ENCODE measurements at places on chromosomes 7 and 10.

GRCh38 chr7:12377406-12377805 lies 26.3 kb downstream of the VWDE start:
- DNase-seq = no peak

DNA sequence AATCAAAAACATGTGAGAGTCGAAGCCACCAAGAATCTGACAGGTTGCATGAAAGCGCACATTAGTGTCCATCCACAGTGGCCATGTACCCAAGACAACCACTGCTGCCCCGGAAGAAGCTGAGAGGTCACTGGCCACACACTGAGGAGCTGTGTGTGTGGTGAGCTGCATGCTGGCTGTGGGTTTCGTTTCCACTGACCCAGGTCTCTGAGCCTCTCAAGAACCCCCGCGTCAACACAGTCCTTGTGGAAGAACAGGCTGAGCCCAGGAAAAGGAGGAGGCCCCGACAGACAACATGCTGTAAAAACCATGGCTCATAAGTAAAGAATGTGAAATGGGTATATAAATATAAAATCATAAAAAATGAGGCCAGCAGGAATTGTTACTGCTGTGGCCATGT lies 8.2 kb downstream of the VIPR2 start:
- DNase-seq = no peak

GRCh38 chr7:67821116-67821515 lies 824.5 kb downstream of the TYW1 start:
- no peak for DNase-seq

DNA sequence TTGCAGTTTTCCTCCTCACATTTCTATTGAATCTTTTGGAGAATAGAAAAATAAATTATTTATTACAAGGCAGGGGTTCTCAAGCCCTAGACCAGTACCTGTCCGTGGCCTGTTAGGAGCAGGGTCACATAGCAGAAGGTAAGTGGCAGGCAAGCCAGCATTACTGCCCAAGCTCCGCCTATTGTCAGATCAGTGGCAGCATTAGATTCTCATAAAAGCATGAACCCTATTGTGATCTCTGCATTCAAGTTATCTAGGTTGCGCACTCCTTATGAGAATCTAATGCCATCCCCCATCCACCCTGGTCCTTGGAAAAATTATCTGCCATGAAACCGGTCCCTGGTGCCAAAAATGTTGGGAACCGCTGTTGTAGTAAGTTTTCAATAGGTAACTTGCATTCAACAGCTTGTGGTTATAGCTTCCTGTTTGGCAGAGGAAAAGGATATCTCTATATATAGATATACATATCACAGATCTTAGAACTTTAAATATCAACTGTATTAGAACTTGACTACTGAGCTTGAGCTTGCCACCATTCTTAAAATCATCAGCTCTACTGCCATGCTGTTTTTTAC lies 165.1 kb downstream of the AHR start:
- DNase-seq = no peak

DNA sequence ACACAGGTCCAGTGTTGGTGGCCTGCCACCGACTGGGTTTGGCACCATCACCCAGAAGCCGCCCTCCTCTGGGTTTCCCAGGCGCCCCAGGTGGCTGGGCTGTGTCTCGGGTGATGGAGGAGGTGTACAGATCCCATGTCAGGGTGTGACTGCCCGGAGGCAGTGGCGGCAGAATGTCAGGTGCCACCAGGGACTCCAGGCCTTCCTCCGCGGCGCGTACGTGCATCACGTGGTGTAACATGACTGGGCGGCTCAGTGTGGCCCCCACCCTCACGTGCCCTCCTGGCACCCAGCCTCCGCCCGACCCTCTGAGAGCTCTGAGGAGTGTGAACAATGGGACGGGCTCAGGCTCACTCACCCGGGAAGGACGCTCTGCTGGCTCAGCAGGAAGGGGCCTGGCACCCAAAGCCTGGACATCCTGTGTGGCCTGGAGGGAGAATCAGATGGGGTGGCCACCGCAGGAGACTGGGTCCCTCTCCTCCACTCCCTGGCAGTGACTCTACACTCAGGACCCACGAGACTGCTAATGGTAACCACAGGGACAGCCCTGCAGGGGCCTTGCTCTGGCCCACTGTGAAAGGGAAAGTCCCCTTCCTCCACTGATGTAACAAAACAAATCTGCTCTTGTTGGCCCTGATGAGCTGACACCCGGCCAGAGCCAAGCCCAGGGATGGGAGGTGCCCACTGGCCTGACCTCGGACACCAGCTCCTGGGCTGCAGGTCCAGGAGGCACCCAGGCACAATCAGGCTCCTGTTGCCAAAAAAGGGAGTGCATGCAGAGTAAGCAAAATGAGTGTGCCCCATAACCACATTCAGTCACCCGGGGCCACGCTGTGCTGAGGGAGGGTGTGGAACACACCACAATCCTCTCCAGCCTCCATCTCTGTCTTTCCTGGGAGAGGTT lies 164.8 kb downstream of the PRKAG2 start:
- DNase-seq = no peak

- DNase-seq = no peak
These were observed 7.0 kb downstream of the RTKN2 start for GRCh38 chr10:62261666-62262065.

DNA sequence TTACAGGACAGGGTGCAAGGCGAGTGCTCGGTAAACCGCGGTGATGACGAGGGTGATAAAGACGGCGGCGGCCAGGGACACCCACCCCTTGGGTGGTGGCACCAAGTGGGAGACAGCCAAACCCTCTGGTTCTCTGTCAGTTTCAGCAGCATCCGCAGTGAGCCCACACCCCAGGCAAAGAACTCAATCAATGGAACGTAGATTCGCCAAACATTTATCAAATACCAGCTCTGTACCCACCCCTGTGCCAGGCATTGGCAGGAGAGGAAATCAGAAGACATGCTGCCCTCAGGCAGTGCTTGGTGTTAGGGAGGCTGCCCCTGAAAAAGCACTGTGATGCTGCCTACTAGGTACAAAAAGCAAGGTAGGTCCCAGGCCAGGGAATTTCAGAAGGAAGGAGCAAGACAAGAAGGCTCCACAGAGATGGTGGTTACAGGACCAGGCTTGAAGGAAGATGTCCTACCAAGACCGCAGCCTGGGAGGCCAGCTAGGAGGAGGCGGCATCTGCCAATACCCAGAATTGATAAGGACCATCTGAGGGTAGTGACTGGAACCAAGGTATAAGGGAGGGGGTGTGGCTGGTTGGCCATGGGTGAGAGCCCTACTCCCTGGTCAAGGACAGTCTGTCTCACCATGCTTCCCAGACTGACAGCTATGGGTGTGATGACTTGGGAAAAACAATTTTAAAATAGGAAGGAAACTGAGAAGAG lies 10.2 kb upstream of the PNLIPRP2 start:
- DNase-seq = no peak

DNA sequence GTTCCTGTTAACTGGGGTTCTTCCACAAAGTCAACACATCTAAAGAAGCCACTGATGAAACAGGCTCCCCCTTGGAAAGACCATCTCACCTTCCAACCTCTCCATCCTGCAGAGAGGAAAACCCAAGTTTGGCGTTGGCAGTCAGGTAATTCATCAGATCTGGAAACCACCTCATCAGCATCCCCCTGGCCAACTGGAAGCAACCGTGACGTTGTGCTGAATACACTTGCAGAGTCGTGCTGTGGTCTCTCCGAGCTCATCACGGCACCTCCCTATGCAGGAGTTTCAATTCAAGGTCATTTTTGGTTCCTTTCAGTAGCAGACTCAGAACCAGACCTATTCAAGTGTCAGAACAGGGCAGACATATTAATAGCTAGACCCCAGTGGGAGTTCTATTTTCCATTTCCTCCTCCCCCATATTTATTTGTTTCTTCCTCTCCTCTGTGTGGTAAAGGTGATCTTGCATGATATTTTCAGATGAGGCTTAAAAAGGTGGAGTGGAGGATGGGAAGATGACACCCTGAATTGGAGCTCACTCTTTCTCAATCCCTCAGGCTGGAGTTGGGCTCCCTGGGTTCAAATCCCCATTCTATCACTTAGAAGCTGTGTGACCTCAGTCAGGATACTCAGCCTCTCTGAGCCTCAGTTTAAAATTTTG lies 149.1 kb upstream of the ADO start:
- DNase-seq = no peak

GRCh38 chr10:119652361-119652730 lies 1.2 kb downstream of the BAG3 start:
- DNase-seq = peak; percentile 78

- DNase-seq = no peak
These were observed 86.8 kb downstream of the MPLKIP start for GRCh38 chr7:40047661-40048060.

DNA sequence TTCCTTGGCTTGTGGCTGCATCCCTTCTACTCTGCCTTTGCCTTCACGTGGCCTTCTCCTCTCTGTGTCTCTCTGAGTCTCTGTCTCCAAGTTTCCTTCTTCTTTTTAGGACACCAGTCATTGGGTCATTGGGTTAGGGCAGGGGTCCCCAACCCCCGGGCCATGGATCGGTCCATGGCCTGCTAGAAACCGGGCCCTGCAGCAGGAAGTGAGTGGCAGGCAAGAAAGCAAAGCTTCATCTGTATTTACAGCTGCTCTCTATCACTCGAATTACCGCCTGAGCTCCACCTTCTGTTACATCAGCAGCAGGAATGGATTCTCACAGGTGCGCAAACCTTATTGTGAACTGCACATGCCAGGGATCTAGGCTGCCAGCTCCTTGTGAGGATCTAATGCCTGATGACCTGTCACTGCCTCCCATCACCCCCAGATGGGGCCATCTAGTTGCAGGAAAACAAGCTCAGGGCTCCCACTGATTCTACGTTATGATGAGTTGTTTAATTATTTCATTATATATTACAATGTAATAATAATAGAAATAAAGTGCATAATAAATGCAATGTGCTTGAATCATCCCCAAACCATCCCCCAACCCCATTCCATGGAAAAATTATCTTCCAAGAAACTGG lies 47.9 kb upstream of the DOCK1 start:
- no peak for DNase-seq

DNA sequence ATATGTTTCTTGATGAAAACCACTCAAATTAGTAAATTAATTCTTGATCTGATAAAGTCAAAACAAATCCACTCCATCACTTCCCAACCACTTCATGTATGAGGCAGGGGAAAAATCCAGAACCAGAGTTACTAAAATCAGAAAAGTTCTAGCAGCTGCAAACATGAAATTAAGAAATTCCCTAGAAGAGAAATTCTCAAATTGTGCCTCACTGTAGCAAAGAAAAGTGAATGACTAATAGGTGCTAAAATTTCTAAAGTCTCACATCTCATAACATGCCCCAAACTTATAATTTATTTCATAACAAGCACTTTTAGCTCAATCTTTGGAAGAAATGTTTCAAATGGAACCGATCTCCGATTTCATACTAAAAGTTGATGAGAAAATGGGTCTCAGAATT lies 345.0 kb upstream of the AOAH start:
- DNase-seq = no peak

All from amniotic epithelial cell (primary cell).